ENCODE measurements at places on chromosomes 1 and 21.
A peak's percentile ranks its signal among the peaks of the same experiment; 100 is the strongest.

DNA sequence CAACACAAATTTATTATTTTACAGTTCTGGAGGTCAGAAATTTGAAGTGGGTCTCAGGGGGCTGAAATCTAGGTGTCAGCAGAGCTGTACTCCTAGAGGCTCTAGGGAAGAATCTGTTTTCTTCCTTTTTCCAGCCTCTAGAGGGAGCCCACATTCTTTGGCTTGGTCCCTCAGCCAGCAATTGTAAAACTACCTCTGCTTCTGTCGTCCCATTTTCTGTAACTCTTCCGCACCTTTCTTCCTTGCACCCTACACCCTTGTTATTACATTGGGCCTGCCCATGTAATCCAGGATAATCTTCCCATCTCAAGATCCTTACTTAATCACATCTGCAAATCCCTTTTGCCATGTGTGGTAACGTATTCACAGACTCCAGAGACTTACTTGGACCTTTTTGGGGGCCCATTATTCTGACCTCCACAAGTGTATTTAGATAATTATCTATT lies 24.8 kb upstream of the THEM4 start:
- DNase-seq: peak; percentile 71

GRCh38 chr1:182143825-182144645 lies 82.5 kb upstream of the ZNF648 start:
- peak; percentile 16 for DNase-seq

DNA sequence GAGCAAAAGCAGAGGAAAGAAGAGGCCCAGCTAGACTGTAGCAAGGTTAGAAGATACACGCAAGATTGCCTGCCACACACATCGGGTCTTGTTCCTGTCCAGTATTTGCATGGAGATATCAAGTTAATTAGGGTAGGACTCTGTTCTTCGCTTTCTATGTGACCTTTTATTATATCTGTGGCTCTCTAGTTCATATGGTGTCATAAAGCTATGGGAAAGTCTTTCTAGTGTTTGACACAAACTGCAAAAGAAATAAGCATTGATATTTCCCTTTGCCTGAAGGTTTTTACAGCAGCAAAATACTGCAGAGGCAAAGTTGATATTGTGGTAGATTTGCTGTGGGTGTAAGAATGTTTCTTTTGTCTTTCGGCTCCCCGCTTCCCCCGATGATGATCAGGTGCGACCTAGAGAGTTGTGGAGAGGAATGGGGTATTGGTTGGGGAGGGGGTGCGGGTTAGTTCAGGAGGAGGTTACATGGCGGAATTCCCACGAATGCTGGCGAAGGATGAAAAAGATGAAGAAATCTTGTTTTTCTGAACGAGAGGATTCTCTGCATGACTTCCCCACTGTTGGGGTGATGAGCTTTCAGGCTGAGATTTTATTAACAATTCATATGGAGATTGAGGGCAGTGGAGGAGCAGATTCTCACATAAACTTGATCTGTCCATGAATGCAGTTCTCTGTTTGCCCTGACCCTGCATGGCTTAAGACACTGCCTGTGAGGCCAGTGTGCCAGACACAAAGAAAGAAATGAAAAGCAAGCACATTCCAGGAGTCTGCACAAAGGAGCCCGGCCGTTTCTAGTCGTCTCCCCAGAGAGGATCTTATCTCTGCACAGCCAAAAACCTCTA lies 550.2 kb downstream of the USP25 start:
- DNase-seq: peak; percentile 70

DNA sequence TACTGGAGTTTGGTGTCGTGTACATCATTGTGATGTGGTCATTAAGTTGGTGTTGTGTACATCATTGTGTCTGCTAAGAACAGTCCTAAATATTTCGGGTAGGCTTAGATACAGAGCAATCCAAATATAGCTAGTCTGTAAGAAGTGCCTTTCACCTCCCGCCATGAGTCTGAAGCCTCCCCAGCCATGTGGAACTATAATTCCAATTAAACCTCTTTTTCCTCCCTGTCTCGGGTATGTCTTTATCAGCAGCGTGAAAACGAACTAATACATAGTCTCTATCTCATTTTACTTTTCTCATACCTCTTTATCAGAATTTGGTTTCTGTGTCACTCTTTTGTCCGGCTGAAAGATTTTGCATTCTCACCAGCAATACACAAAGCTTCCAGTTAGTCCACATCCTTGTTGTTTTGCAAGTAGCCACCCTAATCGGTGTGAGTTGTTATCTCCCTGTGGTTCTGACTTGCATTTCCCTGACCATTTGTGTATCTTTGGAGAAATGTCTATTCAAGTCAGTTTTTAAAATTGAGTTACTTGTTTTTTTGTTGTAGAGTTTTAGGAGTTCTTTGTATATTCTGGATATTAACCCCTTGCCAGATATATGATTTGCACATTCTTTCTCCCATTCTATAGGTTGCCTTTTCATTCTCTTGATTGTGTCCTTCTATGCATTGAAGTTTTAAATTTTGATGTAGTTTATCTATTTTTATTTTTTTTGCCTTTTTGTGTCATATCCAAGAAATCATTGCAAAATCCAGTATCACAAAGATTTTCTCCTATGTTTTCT lies 56.5 kb downstream of the FNBP1L start:
- no peak for DNase-seq

DNA sequence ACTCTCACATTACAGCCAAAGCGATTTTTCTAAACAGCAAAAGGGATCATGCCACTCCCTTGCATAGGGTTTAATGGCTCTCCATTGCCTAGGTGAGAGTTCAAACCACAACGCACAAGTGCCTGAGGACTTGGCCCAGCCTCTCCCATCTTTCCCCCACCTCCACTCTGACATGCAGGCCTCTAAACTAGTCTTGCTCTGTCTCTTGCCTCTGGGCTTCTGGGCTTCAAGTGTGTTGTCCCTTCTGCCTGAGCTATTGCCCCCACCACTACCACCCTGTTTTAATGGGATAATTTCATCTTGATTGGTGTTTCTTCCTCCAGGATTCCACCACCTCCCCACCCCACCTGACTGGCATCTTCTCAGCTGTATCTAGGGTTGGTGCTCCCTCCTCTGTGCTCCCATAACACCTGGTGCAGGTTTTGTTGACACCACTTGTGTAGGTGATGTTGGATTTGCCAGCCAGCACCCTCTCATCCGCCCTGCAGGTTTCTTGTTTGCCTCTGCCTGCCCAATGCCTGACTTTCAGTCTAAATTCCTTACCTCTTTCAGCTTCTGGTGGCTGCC lies 2.7 kb upstream of the ZBTB21 start:
- no peak for DNase-seq

GRCh38 chr1:24418898-24419628 lies 3.5 kb downstream of the NIPAL3 start:
- DNase-seq: no peak

- DNase-seq: no peak
Observed at GRCh38 chr1:87212431-87213134, 116.1 kb upstream of the LMO4 start.

DNA sequence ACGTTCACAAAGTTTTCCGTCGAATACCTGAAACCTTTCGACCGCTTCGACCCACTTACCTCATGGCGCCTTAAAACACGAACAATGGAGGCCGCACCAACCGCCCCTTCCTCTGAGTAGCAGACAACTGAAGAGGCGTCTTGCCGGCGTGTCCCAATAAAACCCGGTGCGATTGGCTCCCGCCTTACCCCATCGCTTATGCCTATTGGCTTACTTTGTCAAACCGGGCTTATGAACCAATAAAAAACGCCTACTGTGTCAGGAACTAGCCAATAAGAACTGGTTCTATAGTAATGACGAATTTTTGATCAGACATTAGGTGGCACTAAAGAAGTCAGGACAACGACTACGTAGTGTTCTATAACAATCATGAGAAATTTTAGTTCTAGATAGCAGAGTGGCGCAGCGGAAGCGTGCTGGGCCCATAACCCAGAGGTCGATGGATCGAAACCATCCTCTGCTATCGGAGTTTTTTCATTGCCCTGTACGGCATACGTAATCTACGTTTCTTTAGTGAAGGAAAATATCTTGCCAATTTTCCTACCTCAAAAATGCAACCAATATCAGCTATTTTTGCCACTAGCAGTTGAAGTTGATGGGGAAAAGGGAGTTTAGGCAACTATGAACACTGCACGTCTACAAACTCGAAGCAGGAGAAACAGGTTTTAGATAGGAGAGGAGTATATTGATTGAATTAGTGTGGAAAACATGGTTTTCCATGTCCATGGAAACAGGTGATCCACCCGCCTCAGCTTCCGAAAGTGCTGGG lies at the start of gene ILF2:
ILF2 (minus strand) TSS at position 135 of the 769 bp plus-strand sequence; CDS start at position 64, 71 bp downstream.
- DNase-seq: peak; percentile 100

GRCh38 chr21:38261851-38262250 lies 5.1 kb downstream of the KCNJ15 start:
- no peak for DNase-seq

DNA sequence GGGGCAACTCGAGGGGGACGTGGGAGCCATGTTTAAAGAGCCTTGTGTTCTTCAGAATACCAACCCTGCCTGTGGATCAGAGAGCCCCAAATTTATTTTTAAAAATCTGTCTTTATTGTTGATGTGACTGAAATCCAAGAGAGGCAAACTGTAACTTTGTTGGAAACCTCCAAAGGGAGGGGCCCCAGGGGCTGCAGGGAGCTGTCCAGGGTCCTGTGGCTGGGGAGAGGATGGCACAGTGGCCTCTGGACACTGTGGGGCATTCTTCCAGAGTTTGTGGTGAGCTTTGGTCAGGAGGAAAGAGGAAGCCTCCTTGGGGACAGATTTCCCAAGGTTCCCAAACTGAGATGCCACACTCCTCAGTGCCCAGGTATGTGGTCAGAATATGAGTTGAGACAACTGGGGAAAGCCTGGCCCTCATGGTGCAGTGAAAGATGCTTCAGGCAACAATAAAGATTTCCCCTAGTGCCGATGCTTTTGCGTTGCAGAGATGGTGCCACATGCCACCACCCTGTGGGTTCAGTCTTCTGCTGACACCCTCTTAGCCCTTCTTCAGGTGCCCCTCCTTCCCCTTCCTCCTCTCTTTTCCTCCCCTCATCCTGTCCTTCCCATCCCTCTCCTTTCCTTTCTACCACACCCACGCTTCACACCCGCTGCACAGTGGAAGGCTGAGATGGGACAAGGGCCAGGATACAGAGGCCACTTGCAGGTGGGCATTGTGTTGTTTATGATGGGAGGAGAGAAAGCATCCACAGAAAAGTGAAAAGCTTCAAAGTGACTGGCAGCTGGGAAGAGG lies 122.1 kb downstream of the UCK2 start:
- DNase-seq: no peak

GRCh38 chr1:12618965-12619791 lies 1.2 kb upstream of the DHRS3 start:
- peak; percentile 83 for DNase-seq

- no peak for DNase-seq
Observed at GRCh38 chr21:43895196-43895595, 30.2 kb downstream of the AGPAT3 start.

DNA sequence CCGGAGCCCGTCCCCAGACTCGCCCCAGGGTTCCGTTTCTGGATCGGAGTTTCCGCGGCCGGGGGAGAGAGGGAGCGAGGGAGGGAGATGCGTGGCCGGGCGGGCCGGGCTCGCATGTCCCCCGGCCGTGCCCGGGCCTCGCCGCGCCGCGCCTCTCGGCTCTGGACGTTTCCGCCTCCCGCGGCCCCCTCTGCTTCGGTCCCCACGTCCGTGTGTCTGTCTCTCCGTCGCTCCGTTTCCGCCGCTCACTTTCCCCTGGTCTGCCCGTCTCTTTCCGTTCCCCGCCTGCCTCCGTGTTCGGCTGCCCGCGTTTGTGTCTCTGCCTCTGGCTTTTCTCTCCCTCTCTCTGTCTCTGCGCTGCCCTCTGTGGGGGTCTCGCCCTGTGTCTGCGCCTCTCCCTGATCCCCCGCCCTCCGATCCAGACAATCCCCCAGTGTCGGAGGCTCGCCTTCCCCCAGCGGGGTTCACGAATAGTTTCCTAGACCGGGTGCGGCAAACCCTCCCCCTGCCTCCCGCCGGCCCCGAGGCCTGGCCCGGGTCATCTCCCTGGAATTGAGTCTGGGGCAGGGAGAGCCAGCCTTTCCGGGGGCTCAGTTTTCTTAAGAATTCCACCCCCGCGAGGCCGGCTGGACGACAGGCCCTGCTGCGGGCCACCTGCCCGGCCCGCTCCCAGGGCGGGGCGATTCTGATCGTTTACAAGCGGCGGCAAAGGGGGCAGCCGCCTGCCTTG lies 735 bp downstream of the NBL1 start:
- DNase-seq: peak; percentile 24

DNA sequence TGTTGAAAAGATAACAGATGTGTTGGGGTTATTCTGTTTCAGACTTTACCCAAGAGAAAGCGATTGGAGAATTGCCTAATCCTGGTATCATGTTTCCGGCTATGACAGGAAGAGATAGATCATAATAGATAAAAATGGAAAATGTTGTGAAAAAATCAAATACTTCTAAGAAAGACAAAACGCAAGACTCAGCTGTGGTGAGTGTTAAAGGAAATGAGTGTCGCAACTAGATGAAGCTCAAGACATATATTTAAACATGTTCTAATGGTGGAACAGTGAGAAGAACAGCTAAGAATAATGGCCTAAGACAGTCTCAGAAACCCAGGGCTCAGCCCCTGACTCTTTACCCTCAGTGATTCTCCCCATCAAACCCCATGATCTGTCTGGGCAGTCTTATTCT lies 426.7 kb upstream of the RUNX1 start:
- DNase-seq: peak; percentile 49

- no peak for DNase-seq
Observed at GRCh38 chr21:17602874-17603273, 9.8 kb downstream of the BTG3 start.

DNA sequence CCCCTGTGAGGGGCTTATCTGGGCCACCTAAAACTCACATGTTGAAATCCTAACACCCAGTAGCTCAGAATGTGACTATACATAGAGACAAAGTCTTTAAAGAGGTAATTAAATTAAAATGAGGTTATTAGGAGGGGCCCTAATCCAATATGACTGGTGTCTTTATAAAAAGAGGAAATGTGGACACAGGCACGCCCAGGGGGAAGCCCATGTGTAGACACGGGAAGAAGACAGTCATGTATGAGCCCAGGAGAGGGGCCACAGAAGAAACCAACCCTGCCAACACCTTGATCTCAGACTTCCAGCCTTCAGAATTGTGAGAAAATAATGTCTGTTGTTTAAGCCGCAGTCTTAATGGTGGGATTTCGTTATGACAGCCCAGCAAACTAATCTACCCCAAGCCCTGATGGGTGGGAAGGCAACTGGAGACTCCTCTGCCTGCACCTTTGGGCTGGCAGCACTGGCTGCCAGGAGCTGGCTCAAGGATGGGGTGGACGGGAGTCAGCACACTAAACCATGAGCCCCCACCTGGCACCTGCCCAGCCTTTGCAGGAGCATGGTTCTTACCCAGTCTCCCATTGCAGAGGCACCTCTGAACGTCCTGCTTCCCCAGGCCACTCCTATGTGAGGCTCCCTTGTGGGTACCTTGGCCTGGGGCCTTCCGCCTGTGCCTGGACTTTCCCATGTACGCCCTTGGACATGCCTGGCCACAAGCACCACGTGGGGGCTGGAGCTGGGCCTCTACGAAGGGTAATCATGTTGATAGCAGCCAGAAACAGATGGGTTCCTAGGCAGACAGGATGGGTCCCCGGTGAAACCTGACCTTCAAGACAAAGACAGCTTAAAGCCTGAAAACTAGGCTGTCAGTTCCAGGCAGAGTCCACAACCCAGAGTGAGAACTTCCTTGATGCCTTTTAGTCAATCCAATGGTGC lies 57.1 kb upstream of the DMRTB1 start:
- no peak for DNase-seq

All from endothelial cell of umbilical vein (primary cell).